ENCODE measurements at places on chromosomes 11 and 22.

DNA sequence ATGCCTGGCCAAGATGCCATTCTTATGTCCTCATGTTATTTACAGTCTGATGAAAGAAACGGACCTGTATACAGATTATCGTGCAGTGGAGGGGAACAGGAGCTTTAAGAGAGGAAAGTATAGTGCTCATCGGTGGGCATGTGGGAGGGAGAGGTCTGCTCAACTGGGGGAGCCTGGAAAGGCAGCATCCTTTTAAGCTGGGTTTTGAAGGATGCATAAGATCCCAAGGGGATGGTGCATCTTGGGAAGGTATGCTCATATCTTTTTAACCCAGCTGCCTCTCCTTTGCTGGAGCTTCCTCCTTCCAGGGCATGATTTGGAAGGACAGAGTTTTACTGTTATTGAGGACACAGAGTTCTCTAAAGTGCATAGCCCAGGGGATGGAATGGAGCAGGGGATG, 34.8 kb downstream of the MIAT start:
- DNase-seq, result no peak

GRCh38 chr22:42308892-42309468, 38.5 kb upstream of the TCF20 start:
- DNase-seq, result no peak

- no peak for DNase-seq
Measured at GRCh38 chr11:59761993-59762392, 6.8 kb downstream of the STX3 start.

DNA sequence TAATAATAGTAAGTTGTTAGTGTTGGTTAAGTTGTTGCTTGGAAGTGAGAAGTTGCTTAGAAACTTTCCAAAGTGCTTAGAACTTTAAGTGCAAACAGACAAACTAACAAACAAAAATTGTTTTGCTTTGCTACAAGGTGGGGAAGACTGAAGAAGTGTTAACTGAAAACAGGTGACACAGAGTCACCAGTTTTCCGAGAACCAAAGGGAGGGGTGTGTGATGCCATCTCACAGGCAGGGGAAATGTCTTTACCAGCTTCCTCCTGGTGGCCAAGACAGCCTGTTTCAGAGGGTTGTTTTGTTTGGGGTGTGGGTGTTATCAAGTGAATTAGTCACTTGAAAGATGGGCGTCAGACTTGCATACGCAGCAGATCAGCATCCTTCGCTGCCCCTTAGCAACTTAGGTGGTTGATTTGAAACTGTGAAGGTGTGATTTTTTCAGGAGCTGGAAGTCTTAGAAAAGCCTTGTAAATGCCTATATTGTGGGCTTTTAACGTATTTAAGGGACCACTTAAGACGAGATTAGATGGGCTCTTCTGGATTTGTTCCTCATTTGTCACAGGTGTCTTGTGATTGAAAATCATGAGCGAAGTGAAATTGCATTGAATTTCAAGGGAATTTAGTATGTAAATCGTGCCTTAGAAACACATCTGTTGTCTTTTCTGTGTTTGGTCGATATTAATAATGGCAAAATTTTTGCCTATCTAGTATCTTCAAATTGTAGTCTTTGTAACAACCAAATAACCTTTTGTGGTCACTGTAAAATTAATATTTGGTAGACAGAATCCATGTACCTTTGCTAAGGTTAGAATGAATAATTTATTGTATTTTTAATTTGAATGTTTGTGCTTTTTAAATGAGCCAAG, 2.7 kb downstream of the NEAT1 start:
- peak; percentile 74 for DNase-seq

- DNase-seq, result no peak
Measured at GRCh38 chr11:111461460-111462235, 50.5 kb downstream of the BTG4 start.

DNA sequence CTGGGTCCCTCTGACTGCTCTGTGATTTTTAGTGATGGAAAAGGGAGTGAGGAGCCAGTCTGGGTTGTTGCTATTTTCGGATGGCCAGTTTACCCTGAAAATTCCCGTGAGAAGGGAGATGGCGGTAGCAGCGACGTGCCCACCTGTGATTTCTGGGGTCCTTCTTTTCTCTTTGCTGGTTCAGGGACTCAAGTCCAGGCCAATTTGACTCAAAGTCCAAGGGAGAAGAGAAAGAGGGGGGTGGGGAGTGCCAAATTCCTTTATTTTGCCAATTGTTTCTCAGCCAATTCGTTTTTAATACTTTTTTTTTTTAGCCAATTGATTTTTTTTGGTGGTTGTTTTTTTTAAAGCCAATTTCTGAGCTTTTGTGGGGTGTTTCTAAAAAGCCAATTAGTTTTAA, 6.9 kb downstream of the IGF2 start:
- no peak for DNase-seq

GRCh38 chr22:39416319-39416718, 16.7 kb downstream of the TAB1 start:
- DNase-seq, result no peak

- peak; percentile 38 for DNase-seq
Measured at GRCh38 chr11:110430267-110431050, 711 bp downstream of the FDX1 start.

DNA sequence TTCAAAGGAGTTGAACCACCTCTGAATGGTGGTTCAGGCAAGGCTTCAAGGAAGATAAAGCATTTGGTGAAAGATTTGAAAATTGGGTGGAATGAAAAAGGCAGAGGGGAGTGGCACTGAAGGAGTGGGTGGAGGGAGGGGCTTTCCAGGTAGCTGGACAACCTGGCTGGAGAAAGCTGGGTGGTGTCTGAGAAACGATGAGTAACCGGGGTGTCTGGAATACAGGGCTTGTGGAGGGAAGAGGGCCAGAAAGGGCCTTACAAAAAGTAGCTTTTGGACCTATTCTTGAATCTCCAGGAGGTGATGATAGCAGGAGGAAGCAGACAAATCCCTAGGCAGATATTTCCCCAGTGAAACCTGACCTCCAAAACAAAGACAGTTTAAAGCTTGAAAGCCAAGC, 99.3 kb downstream of the RASSF10 start:
- DNase-seq, result no peak

- DNase-seq, result no peak
Measured at GRCh38 chr11:123185326-123185725, 9.7 kb downstream of the CLMP start.

DNA sequence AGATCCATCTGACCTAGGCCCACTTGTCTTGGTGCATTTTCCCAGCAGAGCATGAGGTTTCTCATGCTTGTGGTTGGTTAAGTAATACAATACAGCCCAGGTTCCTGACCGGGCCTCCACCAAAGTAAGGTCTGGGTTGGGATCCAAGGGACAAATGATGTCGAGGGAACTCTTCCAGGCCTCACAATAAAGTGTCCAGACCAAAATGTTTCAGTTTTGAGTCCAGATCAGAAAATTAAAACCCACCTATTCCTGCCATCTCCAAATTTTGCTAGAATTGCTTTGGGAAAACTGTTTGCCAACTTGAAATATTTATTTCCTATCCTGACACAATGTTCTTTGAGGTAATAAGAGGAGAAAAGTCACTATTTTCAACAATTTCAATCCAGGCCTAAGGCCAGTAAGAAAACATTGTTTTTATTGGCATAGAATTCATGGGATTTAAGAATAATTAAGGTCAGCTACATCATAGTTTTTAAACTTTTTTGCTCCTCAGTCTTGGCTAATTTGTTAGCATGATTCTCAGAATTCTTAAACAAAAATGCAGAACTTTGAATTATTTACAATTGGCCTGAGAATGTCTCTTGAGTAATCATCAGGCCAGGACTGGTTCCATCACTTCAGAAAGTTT, 51.4 kb downstream of the ME3 start:
- DNase-seq, result no peak

DNA sequence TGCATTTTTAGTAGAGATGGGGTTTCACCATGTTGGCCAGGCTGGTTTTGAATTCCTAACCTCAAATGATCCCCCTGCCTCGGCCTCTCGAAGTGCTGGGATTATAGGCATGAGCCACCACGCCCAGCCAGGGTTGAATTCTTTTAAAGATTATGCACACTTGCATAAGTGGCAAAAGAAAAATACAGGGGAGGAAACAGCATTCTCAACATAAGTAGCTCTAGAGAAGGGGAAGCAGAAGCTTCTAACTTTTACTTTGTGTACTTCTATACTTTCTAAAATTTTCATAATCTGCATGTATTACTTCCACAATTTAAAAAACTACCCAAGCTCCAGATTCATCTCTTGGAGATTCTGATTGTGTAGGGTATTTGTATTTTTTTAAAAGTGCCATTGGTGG, 108.0 kb downstream of the SLC1A2 start:
- DNase-seq, result no peak

DNA sequence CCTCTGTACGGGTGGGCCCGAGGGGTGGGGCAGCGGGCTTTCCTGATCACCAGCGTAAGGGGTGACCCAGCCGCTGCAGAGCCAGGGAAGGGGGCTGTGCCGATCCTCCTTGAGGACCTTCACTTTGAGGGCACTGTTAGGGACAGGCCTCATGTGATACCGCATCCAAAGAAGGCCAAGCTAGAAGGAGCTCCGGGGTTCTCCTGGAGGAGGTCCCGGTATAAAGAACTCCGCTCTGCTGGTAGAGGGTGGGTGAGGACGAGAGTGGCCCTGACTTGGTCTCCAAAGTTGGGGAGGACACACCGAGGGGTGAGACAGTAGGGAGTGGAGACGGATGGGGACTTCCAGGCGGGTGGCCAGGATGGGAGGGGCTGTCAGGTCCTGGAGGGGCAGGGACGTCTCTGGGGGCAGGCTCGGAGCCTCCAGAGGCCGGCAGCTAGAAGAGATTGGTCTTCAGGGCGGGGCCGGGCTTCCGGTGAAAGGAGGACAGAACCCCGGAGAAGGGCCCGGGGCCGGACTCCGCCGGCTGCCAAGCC, 4.6 kb downstream of the PHOX2A start:
- no peak for DNase-seq

- DNase-seq, result no peak
Measured at GRCh38 chr22:50604256-50605001, 3.8 kb downstream of the MAPK8IP2 start.

DNA sequence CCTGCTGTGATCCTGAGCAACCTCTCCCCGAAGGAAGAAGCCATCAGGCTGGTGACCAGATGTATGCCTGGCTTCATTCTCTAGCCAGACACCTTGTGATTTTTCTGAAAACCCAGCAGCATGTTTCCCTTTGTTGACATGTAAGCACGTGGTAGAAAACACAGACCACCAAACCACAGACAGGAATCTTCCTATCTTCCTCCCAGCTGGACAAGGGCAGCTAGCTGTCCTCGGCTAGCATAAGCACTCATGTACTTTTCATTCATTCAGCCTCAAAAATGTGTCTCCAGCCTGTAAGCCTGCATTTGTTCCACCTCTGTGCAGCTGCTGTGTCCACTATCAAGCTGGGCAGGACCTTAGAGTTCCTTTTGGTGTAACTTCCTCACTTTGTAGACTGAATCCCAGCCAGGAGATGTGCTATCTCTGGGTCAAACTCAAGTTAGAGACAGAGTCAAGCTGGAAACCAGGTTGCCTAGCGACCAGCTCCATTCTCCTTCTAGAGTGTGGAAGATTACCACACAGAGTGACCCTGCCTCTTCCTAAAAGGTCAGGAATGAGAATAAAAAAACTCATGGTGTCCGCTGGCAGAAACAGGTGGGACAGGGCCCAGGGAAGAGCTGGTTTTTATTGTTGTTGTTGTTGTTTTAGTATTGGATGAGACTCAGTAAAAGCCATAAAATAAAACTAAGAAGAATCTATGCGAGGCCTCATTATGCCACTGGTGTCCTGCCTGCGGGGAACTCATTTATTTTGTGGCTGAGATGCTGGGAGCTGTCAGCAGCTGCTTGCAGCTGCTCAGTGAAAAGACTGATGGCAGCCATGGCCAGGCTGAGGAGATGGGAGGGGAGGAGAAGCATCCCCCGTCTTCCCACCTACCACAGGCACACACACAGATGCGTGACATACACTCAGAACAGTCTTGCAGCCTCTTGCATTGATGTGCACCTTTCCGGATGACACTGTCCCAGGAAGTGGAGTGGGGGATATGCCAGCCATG, 7.4 kb upstream of the CLMP start:
- no peak for DNase-seq

- no peak for DNase-seq
Measured at GRCh38 chr11:93537767-93538261, 5.4 kb downstream of the SMCO4 start.

DNA sequence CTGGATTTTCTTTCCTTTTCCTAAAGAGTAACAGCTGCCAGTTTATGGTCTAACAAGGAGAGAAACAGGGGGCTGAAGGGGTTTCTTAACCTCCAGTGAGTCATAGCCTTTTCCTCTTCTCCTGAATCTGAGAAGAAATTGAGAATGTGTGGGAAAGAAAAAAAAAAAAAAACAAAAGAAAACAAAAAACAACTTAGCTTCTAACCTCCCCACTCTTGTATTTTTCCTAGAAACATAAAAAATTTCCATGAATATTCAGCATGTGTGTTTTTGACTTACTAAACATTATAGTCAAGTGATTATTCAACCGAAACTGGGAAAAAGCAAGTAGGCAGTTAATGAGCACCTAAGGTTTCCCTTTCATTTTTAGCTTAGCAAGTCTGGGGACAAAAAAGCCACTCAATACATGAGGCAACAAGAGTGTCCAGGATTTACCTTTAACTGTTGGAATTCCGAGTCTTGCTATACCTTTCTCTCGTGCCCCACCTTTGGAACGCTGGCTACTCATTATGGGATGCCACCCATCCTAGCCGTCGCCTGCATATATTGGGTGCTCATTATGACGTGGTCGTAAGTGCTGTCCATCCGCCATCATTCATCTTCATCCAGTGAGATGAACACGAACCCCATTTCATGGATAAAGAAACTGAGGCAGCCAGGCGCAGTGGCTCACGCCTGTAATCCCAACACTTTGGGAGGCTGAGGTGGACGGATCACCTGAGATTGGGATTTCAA, 2.4 kb downstream of the ASPHD2 start:
- no peak for DNase-seq

DNA sequence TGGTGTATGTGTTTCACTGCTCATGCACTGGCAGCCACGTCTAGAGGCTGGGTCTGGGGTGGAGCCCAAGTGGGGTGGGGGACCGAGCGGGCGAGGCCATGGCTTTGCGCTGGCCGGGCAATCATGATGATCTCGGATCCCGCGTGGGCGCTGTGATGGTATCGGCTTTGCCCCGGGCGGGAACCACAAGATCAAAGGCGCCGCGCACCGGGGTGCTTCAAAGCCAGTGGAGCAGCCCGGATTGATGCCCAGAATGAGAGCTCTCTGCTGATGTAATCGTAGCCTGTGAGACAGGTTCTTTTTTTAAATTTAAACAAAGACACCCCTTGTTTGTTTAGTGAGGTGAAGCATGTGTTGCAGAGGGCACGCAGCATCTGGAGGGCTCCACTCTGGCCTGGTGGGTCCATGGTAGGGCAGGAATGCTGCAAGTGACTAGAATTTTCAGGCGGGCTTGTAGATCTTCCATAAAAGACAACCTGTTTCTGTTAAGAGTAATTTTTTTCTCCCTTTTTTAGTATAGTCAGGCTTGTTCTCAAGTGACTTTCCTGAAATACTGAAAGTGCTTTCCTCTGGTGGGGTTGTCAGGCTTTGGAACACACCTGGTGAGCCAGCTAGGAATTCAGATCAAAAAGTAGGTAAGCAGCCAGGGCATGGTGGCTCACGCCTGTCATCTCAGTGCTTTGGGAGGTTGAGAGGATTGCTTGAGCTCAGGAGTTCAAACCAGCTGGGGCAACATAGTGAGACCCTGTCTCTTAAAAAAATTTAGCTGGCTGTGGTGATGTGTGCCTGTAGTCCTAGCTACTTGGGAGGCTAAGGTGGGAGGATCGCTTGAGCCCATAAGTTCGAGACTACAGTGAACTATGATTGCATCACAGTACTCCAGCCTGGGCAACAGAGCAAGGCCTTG, 40.7 kb downstream of the ZNRF3 start:
- DNase-seq, result no peak
